ENCODE measurements at places on chromosomes 16 and 17.
A peak's percentile ranks its signal among the peaks of the same experiment; 100 is the strongest.

DNA sequence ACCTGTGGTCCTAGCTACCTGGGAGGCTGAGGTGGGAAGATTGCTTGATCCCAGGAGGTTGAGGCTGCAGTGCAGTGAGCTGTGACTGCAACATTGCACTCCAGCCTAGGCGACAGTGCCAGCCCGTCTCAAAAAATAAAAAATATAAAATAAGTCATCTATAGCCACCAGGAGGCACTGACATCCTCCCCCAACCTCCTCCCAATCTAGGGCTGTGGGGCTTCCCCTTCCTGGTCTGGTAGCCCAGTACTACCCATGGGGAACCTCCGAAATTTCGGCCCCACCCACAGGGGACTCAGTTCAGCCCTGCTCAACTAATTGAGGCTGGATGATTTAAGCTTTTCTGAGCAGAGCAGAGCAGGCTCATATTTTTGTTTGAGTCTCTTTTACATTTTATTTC is 3.2 kb downstream of the ZSCAN10 start:
- peak; percentile 33 for DNase-seq

- no peak for DNase-seq
Observed at GRCh38 chr16:88284626-88285513, 97.9 kb upstream of the ZNF469 start.

DNA sequence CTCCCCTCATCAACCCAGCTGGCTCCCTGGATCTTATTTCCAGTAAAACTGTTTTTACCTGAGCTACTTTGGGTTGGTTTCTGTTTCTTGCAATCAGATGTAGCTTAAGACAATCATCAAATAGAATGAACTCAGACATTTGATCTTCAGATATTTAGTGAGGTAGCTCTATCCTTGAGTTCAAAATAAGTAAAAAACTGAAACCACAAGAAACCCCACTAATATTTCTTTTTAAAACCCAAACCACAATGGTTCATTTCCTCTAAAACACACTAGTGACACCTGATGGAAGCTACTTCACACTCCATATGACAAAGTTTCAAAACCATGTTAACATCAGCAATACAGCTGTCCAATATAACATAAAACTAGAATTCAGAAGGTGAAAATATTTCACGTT is 37.8 kb downstream of the CACNG1 start:
- no peak for DNase-seq

DNA sequence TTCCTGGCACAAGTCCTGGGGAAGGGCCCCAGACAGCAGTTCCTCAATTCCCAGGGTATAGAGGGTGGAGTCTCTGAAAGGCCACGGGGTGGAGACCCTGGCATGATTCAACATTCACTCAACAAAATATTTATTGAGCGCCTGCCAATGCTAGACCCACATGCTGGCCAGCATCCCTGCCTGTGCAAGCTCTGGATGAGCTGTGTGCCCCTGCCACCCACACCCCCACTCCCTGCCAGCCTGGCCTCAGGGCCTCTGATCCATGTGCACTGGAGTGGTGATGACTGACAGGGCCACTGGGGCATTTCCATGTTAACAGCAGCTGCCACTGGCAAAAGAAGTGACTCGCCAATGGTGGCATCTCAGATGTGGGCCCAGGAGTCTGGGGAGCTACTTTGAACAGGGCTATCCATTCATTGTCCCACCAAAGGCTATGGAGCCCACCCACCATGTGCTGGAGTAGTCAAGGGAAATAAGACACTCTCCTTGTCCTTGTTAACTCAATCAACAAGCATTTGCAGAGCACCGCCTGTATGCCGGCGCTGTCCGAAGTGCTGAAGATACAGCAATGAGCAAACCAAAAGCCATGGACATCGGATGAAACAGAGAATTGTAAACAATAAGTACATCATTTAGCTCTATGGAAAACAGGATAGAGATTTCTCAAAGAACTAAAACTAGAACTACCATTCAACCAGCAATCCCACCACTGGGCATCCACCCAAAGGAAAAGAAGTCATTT is 3.0 kb upstream of the PRSS22 start:
- no peak for DNase-seq

DNA sequence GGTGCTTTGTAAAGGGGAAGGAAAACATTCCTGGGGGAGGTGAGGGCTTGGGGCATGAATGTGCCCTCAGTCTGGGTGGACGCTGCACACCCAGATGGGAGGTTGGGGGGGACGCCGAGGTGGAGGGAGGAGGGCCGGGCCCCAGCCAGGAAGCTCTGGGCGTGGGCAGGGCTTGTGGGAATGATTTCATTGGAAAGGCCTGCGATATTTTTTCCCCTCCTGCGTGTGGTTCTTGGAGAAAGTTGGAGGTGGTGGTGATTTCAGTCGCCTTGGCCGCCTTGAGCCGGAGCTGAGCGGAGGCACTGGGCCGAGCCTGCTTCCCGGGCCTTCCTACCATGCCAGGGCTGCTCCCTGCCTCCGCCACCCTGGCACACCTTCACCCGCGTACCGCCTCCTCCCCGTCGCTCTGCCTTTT is 26.4 kb upstream of the CLEC18A start:
- no peak for DNase-seq

- DNase-seq: no peak
Observed at GRCh38 chr17:76136276-76137000, 4.6 kb downstream of the FOXJ1 start.

DNA sequence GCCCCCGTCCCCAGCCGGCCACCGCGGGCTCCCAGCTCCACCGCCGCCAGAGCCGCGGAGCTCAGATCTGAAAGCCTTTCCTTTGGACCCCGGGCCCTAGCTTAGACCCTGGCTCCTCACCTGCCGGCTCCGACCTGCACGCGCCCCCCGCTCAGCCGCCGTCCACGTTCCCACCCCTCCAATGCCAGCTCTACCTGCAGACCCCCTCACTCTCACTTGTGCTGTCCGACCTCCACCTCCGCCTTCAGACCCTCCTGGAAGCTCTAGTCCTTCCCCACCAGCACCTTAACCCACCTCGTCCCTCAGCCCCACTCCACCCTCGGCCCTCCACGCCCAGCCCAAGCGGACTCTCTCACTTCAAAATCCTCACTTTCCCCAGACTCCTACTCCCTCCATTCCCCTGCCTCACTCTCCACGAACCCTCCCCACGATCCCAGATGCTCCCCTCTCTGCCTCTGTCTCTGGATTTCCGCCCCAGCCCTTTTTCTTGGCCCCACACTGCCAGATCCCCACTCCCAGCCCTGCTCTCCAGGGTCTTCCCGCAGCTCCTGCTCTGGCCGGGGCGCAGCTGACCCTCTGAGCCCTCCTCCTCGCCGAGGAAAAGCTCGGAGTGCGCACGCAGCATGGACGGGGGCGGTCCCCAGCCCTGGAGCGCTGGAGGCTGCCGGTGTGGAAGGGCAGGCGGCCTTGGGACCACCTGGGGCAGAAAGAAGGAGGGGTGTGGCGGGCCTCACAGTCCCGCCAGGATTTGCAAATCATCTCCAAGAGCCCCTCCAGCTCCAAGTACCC is at the start of gene TMEM114:
TMEM114 (minus strand) TSS at position 612 of the 789 bp plus-strand sequence. CDS start 673 bp downstream, outside the sequence.
- no peak for DNase-seq

- DNase-seq: no peak
Observed at GRCh38 chr17:8005357-8005756, 2.9 kb downstream of the GUCY2D start.

GRCh38 chr17:70683936-70684335 is 514.6 kb downstream of the KCNJ2 start:
- no peak for DNase-seq

DNA sequence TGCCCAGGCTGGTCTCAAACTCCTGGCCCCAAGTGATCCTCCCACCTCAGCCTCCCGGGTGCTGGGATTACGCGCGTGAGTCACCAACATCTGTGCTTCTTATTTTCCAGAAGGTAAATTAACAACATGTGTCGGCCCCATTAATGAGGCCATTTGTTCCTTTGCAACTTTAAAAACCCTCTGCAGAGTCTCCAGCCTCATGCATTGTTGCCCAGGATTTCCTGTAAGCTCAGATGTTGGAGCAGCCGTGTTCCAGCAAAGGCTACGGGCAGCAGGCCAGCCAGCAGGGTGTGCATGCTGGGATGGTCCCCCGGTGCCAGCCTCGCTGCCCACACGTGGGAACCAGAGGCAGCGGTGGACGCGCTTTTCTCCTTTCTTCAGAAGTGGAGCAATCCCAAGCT is 19.1 kb upstream of the HEXD start:
- no peak for DNase-seq

DNA sequence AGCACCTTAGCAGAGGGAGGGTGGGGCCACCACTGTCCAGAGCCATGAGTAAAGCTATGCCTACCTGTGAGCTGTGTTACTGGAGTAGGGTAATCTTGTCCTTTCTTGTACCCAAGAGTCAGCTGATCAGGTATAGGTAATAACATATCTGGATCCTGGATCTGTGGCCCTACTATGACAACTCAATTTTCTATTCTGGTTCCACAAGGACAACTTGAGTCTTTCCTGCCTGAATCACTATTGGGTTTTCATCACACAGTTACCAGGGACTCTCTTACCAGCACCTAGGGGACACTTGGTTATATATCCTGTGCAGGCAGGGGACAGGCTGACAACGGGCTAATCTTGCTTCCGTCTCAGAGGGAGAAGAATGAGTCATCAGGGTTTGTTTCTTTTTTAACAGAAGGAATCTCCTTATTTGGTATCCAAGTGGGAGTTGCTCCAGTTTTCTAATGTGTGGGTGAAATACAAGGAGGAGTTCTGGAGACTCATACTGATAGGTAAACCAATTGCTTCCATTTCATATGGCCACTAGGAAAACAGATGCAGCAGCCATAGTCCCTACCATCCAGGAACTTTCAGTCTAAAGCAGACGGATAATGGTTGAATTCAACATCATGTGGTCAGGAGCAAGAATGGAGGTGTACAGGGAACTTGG is 6.8 kb downstream of the ZNF267 start:
- peak; percentile 22 for DNase-seq

DNA sequence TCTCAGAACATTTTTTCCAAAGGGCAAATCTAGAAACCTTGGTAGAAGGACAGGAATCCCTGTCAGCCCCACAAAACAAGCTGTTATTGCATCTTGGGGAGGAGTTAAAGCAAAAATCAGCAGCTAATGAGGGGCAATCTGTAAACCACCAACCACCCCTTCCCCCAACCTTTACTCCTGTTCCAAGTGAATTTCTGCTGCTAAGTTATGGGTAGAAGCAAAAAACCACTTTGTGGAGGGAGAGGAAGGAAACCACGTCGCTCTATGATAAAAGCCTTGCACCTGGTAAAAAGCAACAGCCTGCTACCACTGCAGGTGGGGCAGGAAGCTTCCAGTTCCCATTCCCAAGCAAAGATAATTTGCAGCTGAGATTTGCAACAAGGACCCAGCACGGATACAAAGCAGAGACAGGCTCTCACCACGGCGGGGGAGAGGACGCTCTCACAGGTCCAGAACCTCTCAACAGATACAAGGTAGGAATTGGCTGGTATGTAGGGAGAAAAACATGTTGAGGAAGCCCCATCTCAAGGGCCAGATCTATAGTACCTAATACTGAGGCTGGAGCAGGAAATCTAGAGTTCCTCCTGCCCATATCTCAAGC is 10.7 kb downstream of the ABCA8 start:
- DNase-seq: no peak

DNA sequence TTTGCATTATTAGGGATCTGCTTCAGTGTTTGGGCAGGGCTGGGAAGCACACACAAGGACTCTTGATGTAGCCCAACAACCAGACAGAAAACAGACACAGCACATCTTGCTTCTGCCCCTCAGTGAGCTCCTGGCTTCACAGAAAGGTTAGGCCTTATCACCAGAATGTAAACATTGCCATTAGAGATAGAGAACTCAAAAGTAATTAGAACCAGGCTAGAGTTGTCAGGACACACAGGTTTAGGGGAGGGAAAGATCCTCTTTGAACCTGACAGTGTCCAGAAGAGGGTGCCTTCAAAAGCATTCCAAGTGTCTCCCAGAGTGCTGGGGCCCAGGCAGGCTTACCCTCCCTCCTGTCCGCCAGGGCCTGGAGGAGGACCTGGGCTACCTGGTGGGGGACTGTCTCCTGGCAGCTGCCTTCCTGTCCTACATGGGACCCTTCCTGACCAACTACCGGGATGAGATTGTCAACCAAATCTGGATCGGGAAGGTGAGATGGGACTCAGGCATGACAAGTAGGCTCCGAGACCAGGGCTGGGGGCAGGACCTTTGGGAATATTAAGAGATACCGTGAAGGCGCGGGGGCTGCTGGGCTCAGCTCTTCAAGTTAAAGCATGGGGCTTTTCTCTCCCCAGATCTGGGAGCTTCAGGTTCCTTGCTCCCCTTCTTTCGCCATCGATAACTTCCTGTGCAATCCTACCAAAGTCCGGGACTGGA is 16.9 kb upstream of the KDM6B start:
- DNase-seq: no peak

DNA sequence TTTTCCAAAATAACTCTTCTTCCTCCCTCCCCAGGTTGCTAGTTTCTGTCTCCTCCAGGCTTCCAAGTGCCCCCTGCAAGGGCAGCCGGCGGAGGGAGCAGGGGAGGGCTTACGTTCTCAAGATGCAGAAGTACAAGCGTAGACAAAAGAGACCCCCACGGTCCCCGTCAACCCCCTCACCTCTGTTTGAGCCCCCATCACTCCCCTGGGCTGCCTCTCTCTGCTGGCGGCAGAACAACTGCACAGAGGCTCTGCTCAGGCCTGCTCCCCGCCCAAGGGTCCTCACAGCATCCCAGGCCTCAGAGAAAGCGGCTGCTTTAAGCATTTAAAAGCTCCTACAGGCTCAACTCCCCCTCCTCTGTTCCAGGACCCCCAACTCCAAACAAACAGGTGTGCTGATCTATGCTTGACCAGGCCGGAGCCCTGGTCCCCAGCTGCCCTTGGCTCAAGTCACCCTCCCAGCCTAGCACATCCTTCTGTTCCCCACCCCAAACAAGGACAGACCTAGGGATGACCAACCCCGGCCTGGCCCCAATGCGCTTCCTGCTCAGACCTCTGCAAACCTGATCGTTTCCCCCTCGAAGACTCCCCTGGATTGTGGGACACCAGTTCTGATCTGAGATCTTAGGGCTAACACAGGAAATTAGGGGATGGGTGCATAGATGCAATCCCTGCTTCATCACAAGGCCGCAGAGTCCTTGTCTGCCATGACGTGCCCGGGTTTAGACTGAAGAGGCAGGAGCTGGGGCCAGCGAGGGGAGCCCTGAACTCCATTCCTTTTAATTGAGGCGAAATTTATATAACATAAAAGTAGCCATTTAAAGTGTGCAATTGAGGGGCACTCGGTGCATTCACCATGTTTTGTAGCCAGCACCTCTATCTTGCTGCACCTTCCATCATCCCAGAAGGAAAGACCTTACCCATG is 17.2 kb upstream of the RBFOX3 start:
- DNase-seq: no peak

DNA sequence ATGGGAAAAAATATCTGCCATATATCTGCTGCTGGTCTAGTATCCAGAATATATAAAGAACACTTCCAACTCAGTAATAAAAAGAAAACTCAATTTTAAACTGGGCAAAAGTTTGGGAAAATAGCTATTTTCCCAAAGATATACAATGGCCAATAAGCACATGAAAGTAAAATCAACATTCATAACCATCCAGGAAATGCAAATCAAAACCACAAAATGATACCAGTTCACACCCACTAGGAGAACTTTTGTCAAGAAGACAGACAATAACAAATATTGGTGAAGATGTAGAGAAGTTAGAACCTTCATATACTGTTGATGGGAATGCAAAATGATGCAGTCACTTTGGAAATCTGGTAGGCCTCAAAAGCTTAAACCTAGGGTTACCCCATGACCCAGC is 33.4 kb upstream of the RPRML start:
- no peak for DNase-seq

GRCh38 chr16:998211-998610 is 16.6 kb downstream of the SOX8 start:
- DNase-seq: no peak

GRCh38 chr17:44909681-44910144 is 5.6 kb downstream of the GFAP start:
- no peak for DNase-seq

- DNase-seq: no peak
Observed at GRCh38 chr17:36540696-36541095, 4.0 kb upstream of the GGNBP2 start.

- no peak for DNase-seq
Observed at GRCh38 chr16:67270931-67271338, 8.4 kb upstream of the PLEKHG4 start.
